Foreskin keratinocyte (primary cell): ENCODE measurements at places on chromosomes 3 and 15. TPM values are rescaled to one million over a fixed set of nuclear protein-coding genes. Genes with fewer than 3 reads are reported as not detected.

- peak; percentile 93 for DNase-seq
These were observed 265.8 kb downstream of the TAFA4 start for GRCh38 chr3:68666429-68667136.

DNA sequence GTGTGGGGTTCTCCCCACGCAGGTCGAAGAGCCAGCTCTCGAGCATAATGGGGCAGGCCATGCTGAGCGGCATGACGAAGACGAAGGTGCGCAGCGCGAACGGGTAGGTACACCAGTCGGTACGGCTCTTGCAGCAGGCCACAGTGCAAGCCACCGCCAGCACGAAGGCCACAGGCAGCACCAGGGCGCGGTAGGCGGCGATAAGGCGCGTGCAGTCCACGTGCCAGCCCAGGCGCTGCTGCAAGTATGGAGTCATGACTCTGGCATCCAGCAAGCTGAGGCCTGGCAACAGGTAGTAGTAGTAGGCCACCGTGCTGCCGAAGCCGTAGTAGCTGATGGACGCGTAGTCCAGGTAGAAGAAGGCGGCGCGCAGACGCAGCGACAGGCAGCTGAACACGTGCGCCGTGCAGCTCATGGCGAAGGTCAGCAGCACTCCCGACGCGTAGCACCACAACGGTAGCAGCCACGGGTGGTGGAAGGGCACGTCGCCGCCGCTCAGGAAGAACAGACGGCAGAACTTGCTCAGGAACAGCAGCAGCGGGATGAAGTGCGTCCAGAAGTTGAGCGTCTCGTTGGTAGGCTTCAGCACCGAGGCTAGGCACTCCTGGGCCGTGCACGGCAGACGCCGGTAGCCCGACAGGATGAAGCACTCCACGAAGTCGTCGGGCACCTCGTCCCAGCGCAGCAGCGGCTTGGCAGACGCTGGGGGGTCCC is 797 bp downstream of the PAQR9 start:
- DNase-seq: no peak

Gene ZNF660
- 0.10 and 0.11 TPM in 2 replicates for total RNA-seq

DNA sequence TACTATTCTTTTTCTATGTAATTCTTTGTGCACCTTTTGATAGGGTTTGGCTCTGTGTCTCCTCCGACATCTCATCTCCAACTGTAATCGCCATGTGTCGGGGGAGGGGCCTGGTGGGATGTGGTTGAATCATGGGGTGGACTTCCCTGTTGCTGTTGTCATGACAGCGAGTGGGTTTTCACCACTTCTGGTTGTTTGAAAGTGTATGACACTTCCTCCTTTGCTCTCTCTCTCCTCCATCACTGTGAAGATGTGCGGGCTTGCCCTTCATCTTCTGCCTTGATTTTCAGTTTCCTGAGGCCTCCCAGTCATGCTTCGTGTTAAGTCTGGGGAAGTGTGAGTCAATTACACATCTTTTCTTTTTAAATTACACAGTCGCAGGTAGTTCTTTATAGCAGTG is 225.8 kb upstream of the DPPA4 start:
- DNase-seq: no peak

- DNase-seq: no peak
These were observed 407.1 kb downstream of the LSAMP start for GRCh38 chr3:116037954-116038911.

DNA sequence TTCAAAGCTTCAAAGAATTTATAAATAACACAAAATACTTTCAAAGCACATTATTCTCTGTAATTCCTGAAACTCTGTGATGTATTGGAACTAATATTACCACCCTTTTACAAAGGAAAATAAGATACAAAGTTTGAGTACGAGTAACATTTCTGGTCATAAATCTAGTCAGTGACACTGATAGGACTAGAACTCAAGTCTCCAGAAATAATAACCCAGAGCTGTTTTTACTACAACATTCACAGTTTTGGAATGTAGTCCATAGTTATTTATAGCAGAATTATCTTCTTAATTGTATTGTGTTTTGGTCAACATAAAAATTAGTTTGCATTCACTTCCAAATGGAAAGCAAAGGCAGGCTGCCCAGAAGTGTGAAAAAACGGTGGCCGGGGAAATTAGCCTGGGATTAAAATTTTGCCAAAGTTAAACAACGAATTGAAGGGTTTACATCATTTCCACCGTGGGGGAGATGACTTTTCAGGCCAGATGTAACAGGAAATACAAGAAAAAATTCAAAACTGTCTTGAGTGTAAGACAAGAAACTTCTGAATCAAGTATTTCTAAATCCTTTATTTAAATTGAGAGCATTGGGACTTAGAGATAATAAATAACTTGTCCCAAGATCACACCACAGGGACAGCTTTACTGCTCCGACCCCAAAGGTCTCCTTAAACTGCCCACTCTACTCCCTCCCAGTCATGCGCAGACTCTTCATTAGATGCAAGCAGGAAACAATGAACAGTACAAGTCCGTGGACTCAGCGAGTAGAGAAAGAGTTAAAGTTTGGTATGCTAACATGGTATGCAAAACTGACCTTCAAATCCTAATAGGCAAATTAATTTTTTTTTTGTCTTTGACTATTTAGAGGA is 74.3 kb upstream of the VGLL4 start:
- DNase-seq: no peak

Gene ARIH2
- 66.0 and 72.3 TPM in 2 replicates for total RNA-seq

Gene CHSY1
- 31.1 and 33.2 TPM in 2 replicates for total RNA-seq

- no peak for DNase-seq
These were observed 185.5 kb downstream of the ADAMTS9 start for GRCh38 chr3:64502284-64502683.

Gene SLC24A5
- total RNA-seq: not detected in 2 replicates

Gene CCR9
- not detected in 2 replicates for total RNA-seq

Gene C3orf70
- under 0.01 TPM in 1 of 2 replicates, not detected in the other for total RNA-seq

Gene SNRPA1
- total RNA-seq: 47.2 and 62.8 TPM in 2 replicates

Gene NR2F2
- total RNA-seq: 24.9 and 30.6 TPM in 2 replicates

GRCh38 chr15:41849861-41850260 is 11.2 kb downstream of the PLA2G4B start:
- peak; percentile 54 for DNase-seq

Gene ZIC1
- total RNA-seq: not detected in 2 replicates

DNA sequence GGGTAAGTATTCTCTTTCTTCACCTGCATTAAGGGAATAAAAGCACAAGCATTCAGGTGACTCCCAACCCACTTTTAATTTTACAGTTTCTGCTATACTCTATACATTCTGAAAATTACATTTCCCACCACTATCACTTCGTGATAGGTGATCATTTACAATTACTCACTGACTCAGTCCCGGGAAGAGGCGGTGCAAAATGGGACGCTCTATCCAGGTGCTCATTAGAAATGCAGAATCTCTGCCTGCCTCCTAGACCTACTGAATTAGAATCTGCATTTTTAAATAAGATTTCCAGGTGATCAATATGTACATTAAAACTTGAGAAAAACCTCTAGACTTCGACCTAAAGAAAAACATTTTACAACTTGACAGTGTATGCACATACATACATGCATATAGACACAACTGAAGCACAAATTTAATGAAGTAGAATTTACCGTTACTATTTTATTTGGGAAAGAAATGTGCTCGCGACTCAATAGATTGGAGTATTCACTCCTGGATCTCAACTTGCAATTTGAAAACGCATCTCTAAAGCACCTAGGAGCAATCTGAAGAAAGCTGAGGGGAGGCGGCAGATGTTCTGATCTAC is 598 bp upstream of the TGFBR2 start:
- no peak for DNase-seq

DNA sequence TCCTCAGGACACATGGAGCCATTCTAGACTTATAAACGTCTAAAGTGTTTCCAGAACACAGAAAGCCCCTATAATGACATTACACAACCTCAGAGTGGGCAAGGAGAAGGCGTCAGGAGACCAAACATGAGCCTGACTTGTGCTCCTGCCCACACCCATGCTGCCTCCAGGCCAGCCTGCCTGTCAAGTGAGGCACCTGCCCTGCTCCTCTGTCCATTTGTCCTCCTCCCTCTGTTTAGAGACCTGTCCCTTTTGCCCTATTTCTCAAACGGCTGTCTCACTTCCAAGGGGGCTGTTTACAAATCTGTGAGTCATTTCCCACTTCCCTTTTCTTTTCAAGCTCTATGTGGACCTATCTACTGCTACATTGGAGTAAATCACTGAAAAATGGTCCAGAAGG is 21.0 kb downstream of the ZDHHC3 start:
- no peak for DNase-seq

Gene NPAP1
- not detected in 2 replicates for total RNA-seq

DNA sequence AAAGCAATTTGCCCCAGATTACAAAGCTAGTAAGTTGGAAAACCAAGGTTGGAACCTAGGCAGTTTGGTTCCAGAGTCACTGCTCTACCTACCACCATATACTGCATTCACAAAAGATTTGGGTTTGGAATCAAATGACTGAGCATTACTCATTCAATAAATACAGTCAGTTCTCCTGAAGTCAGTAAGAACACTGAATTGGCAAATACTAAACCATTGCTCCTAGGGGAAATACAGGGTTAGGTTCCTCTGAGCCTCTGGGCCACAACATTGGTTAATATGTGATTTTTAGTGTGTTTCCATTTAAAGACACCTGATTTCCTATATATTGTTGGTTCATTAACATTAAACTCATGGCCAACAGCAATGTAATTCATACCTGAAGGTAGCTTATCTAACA is 2.1 kb upstream of the EIF5A2 start:
- DNase-seq: no peak

Gene HYKK
- total RNA-seq: 1.7 and 2.4 TPM in 2 replicates

- DNase-seq: no peak
These were observed 681 bp upstream of the IL5RA start for GRCh38 chr3:3110749-3111361.

Gene DISP2
- total RNA-seq: 0.65 and 1.5 TPM in 2 replicates

Gene ONECUT1
- total RNA-seq: not detected in 2 replicates

DNA sequence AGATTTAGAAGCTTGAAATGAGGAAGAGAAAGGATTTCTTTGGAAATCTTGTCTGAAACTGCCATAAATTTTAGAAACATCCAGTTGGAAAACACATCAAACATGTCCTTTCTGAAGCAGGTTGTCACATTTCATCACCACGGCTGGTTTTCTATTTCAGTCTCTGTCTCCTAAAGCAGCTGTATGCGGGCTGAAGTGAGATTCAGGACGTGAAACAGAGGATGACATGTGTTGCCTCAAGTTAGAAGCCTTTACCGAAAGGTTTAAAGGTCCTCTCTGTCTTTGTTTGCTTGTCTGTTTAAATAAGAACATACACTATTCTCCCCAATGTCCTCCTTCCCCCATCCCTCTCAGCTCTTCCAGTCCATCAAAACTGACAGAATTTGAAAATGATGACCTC is 141.9 kb downstream of the SQOR start:
- DNase-seq: no peak

DNA sequence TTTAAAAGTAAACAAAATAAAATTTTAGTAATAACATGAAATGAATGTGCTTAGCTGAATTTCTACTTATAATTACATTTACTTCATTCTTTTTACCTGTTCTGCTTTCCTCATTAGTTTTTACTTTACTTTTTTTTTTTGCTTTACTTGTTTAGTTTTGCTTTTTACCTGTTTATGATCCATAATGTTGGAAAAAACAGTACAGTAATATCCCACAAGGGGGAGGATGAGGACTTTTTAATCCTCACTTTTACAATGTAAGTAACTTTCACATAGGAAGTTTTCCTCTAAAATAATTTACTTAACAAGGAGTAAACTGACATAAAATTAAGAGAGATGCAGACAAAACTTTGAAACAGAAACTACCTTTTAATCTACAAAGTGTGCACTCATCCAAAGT is 268.7 kb downstream of the TBC1D5 start:
- DNase-seq: no peak

- peak; percentile 33 for DNase-seq
These were observed 229.6 kb downstream of the BBX start for GRCh38 chr3:107752202-107752990.

DNA sequence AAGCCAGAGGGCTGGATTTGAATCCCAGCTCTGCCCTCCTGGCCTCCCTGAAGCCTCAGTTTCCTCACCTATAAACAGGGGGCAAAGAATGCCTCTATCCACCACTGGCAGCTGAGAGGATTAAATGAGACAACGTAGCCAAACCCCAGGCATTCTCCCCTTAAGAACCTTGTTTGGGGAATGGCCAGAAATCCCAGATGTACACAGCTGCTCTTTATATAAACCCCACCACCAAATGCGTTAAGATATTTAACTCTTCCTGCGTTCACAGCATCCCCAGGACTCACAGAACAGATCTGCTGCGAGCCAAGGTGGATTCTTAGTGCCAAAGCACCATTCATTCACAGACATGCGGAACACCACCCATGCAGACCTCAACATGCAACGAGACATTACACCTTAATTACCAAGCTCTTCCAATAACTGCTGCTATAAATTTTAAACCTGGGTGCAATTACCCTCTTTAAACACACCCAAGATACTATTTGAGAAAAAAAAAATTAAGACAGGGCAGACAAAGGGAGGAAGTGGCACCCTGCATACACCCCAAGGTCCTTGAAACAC is 5.2 kb downstream of the TLE3 start:
- peak; percentile 2 for DNase-seq

DNA sequence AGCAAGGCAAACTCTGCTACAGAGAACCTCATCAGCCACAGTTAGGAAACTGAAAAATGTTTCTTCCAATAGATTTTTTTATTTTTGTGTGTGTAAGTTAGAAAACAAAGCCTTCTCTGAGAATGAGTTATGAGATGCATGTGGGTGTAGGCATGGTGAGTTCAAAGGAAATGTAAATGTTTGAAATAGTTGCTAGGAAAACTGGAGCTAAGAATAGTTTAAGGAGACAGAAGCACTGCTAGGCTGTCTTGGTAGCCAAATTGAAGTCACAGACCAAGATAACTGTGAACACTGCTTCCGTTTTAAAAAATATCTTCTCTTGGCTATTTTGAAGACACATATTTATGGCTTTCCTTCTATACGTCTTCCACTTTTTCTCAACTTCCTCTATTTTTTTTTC is 1501.2 kb upstream of the CADM2 start:
- DNase-seq: no peak

Gene RASGRP1
- total RNA-seq: not detected in 2 replicates

GRCh38 chr15:40932649-40933516 is 3.7 kb downstream of the DLL4 start:
- no peak for DNase-seq

DNA sequence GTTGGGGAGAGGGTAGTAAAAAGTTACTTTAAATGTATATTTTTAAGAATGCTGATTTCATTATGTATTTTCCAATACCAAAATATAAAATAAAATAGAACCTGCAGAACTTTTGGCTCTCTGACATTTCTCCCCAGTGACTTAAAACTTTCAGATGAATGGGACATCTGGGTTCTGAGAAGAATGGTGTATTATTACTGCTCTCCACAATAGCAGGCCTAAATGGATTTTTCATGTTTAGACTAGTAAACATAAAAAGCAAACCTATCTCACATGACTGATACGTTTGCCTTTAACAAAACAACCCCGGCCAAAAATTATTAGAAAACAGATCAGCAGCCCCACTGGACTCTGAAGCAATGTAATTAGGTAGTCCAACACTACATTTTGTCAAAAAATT is 73.8 kb downstream of the FHIT start:
- no peak for DNase-seq
